ENCODE measurements at places on chromosomes 1 and 21.

- peak; percentile 77 for DNase-seq
These were observed 8.9 kb upstream of the LGALS8 start for GRCh38 chr1:236514703-236515442.

DNA sequence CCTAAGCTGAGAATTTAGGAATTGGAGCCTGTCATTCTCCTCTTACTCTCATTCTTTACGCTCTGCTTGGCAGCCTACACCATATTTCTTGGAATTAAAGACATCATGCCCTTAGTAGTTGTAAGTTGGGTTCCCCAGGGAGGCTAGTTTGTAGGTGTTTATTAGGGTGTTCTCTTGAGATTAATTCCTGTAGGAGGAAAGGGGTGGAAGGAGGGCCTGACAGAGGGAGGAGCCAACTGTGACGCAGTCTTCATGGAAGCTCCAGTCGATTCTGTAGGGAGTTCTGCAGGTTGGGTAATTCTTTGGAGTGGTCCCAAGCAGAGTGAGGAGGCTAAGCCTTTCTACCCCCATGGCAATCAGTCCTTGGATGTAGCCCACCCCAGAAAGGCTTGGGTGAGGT, 111.4 kb downstream of the HHAT start:
- no peak for DNase-seq

DNA sequence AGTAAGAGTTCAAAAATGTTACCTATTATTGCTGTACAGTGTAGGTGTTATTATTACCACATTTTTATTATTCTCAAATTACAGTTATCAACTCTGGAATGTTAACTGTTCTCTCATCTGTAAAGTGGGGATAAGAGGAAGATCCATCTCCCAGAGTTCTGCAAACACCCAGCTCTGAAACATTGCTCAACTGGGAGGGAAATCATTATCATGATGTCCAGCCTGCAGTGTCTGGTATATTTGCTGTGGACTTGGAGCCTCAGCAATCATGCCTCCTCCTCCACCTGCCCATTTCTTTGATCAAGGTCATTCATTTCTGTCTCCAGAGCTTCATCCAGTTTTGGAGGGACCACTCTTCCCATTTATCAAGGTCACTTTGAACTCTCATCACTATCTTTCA, 39.4 kb downstream of the C8A start:
- DNase-seq: no peak

- no peak for DNase-seq
These were observed 19.4 kb downstream of the TNFSF4 start for GRCh38 chr1:173187671-173188237.

Measured in NCI-H1092 (cell line).